ENCODE measurements at places on chromosomes 5 and 9.

- no peak for DNase-seq
Observed at GRCh38 chr9:107323836-107324585, 40.9 kb downstream of the RAD23B start.

GRCh38 chr9:119955276-119955675 lies 586.0 kb upstream of the BRINP1 start:
- no peak for DNase-seq

DNA sequence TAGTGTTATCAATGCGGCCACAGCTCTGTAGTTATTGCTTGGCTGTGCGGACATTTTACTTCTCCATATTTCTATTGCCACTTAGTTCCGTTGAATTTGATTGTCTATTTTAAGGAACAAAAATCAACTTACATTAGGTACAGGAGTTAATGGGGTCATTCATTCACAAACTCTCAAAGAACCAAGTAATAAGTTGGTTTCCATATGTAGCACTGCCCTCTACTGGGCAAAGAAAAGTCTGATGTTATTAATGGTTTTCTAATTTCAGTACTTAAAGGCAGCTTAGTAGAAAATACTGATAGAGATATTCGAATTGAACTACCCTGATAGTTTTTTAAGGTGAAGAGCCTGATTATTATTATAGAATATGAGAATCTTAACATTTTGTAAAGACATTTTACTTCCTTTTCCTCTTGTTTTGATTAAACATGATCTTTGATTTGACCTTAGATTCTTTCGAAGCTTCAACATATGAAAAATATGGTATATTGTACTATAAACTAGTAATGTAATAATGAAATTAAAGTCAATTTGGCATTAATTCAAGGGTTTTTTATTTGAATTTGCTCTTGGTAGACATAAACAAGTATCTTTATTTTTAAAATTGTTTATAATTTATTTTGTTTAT lies 119.5 kb upstream of the CTNND2 start:
- no peak for DNase-seq

DNA sequence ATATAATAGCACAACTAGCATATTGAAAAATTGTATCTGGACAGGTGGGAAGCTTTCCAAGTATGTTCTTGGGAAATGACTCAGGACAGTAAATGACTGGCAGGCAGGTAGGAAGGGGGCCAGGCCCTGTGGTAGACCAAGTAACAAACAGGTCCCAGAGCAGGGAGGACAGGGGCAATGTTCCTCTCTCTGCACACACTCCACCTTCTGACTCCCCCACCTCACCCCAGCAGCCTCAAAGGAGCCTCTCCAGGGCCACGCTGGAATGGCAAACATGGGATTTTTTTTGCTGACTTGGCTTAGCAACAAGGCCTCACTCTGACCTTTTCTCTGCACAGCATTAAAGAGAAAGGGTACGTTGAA lies 31.1 kb upstream of the IQGAP2 start:
- no peak for DNase-seq

DNA sequence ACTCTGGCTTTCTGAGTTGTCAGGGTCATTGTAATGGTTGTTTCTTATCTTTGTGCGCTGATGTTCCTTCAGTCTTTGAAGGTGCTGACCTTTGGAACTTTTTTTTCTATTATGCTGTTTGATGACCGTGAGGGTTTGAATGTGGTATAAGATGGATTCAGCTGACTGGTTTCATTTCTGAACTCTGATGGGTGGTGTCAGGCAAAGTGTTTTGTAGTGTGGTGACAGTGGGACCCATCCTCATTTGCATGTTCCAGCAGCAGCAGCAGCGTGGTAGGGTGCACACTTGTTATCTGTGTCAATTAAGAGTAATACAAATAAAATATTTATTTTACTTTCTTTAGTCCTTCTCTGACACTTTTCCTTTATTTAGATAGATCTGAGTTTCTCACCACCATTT lies 227.7 kb upstream of the PRR16 start:
- no peak for DNase-seq

DNA sequence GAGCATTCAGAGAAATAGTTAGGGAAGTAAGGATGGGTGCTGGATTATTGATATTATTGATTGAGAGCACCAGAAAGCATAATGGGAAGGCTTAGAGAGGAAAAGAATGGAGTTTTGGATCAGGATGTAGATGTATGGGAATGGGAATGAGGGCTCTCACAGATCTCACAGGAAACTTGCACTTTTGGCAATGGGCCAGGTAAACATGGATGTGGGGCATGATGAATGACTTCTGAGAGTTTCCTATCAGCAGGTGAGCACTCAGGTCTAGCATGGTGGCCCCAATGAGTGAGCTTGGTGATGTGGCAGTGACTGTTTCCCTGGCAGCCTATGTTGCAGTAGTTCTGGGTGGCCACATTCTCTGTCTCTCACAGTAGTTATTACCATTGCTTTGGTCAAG lies 283.8 kb downstream of the FBXL7 start:
- DNase-seq: no peak

DNA sequence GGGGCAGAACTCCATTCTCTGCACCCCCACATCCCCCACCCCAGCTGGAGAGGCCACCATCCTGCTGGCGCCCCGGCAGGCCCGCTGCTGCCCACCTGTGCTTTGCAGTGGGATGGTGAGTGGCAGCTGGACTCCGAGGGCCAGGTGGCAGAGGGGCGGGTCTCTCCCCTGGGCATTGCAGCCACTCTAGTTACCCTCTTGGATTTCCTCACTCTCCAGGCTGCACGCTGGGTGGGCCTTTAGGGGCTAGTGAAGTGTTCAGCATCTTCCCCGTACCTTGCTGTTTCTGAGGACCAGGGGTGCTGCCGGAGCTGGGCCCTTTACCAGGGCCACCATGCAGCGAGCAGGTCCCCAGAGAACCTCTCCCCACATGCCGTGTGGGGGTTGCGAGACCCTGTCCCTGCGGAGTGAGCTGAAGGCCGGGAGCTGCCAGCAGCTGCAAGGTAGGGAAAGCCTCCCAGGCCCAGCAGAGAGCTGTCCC lies 88.4 kb upstream of the SH3PXD2B start:
- no peak for DNase-seq

- no peak for DNase-seq
Observed at GRCh38 chr9:89637787-89638186, 33.0 kb downstream of the GADD45G start.
